ENCODE measurements at places on chromosomes 12 and 14.

DNA sequence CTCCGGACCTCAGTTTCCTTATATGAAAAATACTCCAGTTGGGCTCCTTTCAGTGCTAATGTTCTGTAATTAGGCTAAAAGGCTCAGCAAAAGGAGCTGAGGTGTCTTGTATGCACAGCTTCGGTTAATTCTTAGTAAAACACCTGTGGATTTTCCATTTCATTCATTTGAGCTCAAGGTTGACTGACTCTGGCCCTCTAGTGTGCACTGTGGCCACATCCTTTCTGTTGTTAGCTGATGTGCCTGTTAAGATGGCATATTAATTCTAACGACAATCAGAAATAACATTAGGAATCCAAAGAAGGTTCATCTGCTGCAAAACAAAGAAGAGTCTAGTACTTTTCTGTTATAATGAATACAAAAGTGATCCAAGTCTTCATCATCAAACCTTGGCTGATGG lies 45.6 kb downstream of the UNC79 start:
- no peak for DNase-seq

DNA sequence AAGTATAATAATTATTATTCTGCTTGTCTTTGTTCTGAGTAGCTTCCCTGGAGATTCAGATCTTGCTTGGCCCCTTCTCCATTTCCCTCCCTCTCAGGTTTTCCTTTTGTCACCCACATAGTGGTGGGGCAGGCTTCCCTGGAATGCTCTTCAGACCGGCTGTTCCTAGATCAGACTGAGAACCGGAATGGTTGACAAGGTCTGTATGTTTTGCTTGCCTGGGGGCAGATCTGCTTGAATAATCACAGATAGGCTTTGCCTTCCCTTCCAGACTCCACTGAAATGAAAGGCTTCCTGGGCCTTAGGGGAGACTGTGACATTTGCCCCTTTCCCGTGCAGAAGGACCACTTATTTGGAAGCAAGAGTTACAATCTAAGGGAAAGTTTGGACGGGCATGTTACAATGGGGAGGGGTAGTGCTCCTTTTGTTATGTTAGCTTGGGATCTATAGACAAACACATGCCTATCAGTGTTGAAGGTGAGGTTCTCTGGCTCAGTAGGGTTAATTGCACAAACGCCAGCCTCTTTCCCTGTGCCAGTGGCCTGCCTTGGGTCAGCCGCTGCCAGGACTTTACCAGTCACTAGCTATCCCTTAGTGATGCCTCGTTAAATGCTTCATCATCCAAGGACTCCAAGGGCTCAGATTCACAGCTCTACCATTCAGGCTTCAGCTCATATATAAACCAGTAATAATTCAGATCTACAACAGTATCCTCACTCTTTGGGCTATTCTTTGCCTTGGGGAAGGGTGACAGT lies 178.6 kb downstream of the SNAPC1 start:
- DNase-seq, result peak; percentile 20

DNA sequence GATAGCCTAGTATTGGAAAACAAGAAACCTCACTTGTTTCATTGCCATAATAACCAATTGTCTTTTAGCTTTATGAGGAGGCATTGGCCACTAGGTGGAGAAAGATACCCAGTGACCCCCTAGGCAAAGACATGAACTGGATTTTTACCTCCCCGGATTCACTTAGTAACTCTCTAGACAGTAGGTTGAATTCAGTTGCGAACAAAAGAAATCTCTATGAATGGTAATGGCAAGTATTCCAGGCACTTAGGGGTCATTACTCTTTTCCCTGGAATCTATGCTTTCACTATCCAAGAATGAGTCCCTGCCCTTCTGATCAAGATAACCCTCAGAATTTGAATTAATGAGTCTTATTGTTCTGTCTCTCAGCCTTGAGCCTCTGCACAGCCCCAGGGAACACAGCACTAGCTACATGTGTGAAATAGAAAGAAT lies 29.5 kb upstream of the RHOJ start:
- peak; percentile 98 for DNase-seq

DNA sequence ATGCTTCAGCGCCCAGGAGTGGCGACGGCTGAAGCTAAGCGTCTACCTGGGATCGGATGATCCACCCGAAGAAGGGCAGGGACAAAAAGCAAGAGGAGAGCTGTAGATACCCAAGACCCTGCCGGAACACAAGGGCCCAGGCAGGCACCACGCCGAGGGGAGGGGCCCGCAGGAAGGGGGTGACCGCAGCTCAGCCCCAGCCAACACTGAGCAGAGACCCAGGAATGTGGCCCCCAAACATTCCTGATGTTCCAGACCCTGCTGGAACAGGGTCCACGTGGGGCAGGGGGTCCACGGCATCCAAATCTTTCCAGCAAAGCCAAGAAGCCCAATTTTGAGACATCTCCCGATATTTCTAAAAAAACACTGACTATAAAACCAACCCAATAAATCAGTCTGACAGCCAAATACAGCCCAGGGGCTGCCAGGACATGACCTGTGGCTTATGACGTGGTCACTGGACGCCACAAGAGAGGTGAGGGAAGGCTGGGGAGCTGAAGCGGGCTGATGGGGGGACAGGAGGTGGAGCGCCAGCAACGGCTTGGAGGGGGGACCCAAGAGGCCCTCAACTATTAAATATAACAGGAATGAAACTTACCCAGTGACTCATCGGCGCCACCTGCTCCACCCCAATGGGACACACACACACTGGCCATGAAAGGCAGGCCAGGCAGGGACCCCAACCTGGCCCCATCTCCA lies 58.9 kb downstream of the NCOR2 start:
- peak; percentile 56 for DNase-seq

DNA sequence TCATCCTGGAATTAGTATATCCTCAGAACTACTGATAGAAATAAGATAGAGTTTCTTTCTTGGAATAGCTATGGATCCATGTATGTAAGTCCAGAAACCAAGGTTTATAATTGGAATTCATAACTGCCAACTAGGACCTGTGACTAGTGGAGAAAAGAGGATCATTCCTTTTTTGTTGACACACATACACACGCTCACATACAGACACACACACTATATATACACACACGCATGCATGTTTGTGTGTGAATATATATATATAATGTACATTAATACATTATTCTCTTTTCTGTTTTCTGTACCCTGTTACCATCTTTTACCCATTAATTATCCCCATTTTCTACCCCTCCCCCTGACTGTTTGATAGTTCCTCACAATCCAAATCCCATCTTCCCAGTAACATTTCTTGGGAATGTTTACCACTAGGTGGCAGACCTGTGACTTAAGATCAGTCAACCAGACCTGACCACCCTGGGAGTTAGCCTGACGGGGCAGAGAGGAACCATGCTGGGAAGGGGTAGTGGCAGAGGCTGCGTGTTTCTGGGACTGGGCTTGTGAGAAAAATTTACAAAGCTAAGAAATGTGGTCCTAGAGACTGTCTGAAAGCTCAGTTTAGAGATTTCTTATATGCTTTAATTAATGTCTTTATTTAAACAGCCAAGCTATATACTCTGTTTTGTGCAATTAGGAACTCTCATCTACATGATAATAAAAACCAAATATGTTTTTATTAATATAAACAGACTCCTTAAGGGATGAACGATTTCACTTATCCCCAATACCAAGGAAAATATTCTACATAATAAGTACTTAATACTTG lies 308.0 kb downstream of the PPFIA2 start:
- DNase-seq, result peak; percentile 64

DNA sequence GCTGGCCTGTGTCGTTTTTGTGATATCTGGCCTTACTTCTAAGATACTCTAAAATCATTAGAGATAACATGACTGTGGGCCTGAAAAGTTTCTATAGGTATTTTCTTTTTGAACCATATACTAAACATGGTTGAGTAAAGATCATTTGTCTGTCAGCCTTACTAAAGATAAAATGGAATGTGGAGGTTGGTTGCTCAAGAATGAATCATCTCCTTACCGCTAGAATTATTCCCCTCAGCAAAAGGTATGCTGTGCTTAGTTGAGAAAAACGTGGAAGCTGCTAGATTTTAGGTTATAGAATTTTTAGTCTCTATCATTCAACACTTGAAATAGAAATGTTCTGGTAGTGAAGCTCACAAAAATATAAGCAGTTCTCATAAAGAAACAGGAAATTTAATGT lies 407.3 kb downstream of the AEBP2 start:
- peak; percentile 85 for DNase-seq

DNA sequence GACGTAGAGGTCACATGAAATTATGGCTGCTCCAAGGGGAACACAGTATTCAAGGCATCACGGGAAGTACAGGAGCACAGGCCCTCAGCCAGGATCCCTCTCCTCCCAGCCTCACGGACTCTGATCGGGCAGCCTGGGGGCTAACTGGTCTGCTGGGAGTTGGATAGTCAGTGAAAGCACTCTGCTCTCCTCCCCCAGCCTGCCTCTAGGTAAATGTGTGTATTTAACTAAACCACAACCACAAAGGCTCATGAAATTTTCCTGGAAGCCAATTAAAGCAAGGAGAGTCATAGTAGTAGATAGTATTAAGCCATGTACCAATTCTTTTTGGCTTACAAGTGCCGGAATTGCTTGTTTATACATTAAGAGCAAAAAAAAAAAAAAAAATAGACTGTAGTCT lies 254.3 kb downstream of the MSRB3 start:
- DNase-seq, result peak; percentile 95

DNA sequence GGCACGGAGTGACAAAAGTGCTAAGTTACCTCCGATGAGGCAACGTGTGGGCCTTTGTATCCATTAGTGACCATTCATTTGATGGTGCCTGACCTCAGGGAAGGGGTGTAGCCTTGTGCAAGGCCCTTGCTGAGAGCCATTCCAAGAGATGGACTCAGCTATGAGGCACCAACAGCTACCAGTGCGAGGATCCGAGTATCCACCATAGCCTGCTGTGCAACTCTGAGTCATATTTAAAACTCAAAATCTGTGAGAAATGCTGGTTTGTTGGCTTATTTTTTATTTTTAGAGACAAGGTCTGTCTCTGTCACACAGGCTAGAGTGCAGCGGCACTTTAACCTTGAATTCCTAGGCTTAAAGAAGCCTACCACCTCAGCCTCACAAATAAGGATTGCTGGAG lies 25.1 kb upstream of the WNK1 start:
- no peak for DNase-seq

GRCh38 chr14:57687416-57687815 lies 178.5 kb downstream of the SLC35F4 start:
- no peak for DNase-seq

DNA sequence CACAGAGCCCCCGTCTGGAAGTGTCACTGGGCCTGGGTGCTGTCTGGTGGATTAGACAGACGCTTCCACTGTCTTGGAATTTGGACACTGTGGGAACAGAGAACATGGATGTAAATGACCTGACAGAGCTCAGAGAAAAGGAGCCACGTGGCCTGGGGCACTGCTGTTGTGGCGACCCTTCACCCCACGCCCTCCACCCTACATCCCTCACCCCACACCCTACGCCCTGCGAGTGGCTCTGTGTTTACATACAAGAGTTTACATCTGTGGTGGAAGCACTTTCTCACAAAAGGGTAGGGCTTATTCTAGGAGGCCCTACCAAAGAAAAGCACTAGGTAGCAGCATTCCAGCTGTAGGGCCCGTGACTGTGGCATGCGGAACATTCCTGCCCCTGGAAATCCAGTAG lies 47.7 kb downstream of the B4GALNT3 start:
- DNase-seq, result no peak

DNA sequence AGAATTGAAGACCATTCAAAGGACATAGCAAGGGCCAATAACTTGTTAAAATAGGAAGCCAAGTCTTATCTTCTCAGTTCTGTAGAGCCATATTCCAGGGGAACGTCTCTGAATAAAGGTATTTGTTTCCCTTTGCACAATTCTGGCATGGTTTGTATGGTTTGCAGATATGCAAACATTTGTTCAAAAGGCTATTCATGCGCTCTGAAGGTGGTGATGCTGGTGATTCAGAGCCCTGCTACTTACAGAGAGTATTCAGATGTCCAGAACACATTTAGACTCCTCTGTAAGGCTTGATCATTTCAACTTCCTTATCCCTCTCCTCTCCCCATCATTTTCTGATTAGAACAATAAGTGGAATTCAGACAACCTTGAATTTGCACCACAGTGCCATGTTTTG lies 35.9 kb downstream of the SLC4A8 start:
- peak; percentile 30 for DNase-seq

- no peak for DNase-seq
Observed at GRCh38 chr14:54590481-54590880, 23.6 kb downstream of the SAMD4A start.

DNA sequence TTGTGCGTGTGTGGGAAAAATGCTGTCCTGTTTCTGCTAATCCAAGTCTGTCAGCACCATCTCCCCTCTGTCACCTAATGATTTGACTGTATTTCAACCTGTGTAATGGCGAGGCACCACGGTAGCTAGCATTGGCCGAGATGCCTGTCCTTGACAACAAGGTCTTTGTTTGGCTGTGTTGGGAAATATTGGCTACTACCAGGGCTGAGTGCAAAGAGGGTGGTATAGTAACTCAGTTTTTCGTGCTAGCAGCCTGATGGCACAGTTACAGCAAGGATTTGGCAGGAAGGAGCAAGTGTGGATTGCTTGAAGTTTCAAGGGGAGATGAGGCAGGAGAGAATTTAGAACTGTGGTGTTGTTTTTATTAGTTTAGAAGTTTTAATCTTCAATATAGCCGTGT lies 440.3 kb upstream of the RGS6 start:
- no peak for DNase-seq

DNA sequence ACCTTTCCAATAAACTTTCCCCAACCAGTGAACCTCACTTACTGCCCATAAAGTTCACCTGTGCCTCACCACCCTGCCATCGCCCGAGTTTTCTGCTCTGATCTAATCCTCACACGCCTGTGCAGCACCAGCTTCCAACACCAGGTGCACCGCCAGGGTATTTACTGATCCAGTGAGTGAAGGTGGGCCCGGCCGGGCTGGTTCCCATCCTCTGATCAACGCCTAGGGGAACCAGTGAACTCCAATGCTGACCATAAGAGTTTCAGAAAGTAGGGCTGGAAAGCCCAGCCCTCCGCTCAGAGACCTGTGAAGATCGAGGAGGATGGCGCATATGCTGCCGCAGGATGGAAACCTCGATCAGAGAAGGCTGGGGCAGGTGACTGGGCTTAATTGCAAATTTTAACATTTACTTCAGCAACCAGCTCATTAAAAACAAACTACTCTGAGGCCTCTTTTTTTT lies 685 bp upstream of the MYL6B start:
- no peak for DNase-seq

- DNase-seq, result peak; percentile 26
Observed at GRCh38 chr12:77893918-77894317, 63.2 kb downstream of the NAV3 start.
